ENCODE measurements at places on chromosomes 11 and 22.

DNA sequence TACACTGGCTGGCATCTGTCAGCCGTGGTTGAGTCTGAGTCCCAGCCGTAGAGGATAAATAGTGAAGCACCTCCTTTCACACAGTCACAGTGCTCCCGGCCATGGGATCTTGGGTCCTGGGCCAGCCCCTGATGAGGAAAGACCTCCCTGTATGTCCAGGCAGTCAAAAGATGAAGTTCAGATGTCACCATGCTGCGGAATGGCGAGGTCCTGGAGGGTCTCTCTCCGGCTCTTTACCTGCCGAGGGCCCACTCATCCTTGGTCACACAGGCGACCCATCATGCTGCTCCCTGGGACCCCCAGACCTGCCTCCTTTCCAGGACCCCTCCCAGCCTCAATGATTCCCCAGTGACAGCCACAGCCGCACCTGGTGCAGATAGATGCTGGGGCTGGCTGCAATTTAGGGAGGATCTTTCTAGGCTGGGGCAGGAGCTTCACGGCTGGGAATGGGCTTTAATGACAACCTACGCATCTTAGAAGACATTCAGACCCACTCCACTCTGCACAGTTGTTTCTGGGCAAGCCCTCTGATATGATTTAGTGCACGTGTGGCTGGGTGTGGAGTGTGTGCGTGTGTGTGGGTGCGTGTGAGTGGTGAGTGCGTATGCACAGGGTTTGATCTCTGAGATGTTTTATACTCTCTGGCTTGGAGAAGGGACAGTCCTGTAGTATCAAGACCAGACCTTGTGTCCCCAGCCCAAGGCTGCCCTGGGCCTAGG is 79.7 kb downstream of the FBLN1 start:
- DNase-seq = no peak

DNA sequence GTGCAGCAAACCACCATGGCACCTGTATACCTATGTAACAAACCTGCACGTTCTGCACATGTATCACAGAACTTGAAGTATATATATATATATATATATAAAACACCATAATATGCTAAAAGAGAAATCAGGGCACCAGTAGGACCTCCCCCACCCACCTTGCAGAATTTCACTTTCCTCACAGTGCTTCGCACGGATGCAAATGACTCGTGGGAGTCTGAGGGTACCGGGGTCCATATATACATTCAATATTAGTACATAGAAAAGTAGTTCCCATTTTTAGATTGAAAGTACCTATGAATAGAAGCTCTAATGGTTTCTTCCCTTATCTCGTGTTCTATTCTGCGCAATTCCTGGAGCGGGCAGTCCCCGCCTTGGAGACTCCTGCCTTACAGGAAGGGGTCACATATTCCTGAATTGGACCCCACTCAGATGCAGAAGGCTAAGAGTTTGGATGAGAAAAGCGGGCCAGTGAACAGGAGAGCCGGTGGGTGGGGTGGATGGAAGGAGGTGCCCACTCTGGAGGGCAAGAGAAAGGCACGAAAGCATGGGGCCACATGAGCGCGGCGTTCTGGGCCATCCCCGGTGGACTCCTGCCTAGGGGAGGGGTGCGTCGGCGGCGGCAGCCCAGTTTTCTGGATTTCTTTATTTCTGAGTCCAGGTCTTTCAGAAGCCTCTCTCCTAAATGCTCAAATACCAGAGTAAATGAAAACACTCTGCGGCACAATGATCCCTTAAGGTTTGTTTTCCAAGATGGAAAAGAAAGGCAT is 136.3 kb downstream of the ETS1 start:
- DNase-seq = no peak

DNA sequence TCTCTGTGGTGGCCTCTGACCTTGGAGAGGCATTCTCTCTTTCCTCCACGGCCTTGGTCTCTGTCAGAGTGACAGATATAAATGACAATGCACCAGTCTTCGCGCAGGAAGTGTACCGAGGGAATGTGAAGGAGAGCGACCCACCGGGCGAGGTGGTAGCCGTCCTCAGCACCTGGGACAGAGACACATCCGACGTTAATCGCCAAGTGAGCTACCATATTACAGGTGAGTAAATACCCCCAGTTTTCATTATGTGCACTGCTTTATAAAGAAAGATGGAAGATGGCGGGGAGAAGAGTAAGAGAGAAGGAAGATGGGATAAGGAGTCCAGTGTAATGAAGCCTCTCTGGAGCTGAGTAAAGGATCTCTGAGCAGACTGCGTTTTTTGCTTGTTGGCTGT is 167.8 kb upstream of the MTNR1B start:
- DNase-seq = no peak

DNA sequence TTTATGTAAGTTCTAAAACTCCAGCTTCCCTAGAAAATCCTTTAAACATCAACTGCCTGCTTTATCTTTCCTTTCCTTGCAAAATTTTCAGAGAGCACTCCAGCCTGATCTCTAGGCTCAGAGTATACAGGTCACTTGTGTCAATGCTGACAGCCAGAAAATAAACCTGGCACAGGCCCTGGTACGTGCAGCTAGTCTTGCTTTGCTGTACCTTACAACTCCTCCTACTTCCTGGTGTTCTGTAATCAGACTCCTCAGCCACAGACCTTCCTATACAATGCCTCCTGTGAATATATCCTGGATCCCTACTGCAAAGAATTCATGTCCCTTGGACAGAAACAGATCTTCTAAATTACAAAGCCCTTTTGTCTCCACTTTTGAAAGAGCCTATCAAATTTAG is 24.2 kb upstream of the TMEM123 start:
- no peak for DNase-seq

GRCh38 chr11:34490304-34490703 is 23.3 kb downstream of the ELF5 start:
- DNase-seq = no peak

DNA sequence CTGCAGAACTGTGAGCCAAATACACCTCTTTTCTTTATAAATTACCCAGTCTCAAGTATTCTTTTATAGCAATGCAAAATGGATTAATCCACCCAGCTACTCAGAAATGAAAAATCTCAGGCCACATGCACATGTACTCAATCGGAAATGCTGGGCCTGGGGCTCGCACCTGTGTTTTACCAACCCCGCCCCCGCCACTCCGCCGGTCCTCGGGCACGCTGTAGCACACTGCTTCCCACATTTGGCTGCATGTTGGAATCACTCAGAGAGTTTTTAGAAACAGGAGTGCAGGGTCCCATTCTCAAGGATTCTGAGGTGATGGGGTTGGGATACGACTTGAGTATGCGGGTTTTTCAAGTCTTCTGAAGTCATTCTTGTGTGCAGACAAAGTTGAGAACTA is 284.4 kb downstream of the NTM start:
- no peak for DNase-seq

GRCh38 chr22:20432244-20432686 is 5.4 kb downstream of the SCARF2 start:
- DNase-seq = no peak

GRCh38 chr11:12287374-12288211 is 89.8 kb upstream of the PARVA start:
- DNase-seq = peak; percentile 25

- DNase-seq = no peak
Measured at GRCh38 chr11:38680746-38681145, 2082.7 kb upstream of the RAG2 start.

- DNase-seq = no peak
Measured at GRCh38 chr11:12085371-12086251, 24.8 kb upstream of the MICAL2 start.

DNA sequence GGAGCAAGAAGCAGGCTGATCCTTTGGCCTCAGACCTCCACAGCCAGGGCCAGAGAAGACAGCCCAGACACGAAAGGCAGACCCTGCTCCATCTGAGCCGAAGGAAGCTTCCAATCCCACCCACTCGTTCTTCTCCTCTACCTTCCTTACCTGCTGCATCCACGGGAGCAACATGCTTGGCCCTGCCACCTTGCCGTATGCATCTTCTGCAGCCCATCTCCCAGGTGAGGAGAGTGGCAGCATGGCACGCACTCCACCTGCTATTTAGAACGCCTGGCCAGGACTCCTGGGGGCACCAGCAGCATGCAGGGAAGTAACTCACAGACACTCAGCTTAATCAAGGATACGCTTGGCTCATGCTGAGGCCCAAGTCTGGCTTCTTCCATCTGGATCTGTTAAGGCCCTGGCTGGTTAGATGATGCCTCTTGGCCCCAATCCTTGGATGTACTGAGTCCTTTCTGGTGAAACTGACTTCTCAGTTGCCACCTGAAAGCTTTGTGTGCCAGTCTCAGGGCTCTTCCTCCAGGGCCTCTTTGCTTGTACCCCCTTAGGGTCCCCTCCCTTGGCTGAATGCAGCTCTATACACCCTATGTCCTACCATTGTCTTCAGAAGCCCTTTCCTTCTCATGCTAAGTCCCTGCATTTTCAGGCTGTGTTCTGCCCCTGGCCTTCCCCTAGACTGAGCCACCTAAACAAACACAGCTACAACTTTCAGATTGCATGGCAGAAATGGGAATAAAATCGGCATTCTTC is 604.9 kb downstream of the BUD13 start:
- no peak for DNase-seq

- no peak for DNase-seq
Measured at GRCh38 chr11:2109541-2110019, 29.6 kb downstream of the IGF2 start.

DNA sequence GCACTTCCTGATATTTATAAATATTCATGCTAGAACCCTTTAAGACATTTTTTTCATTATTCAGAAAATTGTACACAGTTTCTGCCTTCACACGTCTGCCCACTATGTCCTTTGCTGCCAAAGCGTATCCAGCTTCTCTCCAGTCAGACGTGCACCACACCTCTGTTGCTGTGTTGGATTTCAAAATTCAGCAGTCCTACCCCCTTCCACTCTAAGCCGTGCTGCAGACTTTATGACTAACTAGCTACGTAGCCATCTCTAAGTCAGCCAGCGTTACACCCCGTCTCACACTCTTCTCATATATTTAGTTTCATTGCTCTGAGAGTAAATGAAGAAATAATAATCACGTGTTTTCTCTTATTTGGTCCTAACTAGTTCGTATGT is 28.2 kb upstream of the OPCML start:
- DNase-seq = no peak

DNA sequence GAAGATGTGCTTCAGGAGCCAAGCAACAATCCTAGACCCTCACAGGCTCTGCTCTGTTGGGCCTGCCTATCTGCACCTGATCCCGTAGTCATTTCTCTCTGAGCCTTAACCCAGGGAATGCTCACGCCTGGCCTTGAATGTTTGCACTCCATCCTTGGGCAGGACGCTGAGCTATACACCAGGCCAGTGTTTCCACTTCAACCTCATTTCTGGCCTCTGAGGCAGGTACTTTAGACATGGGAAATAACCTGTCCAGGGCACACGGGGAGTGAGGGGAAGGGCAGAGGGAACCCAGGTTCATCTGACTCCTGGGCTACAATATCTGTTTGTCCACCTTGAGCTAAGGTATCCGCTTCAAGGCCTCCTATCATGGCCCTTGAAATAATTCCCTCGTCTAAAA is 9.9 kb downstream of the RSPH14 start:
- no peak for DNase-seq

DNA sequence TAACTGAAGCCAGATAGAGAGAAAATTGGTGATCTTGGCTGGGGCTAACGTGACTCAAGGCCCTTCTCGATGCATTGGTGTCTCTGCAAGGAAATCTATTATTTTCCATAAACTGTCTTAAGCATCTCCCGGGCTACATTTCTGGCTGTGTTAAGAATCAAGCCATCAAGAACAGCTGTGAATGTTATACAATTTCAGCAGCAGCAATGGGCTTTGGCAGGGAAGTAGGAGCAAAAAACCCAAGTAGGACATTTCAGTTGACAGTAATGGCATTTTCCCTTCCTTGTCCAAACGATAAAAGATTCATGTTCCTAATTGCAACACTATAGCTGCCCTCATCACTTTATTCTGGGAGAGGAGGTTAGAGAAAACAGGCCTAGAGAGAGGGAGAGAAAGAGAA is 335.0 kb downstream of the CADM1 start:
- DNase-seq = no peak

GRCh38 chr11:86692317-86692716 is 19.9 kb upstream of the ME3 start:
- DNase-seq = no peak

Data from activated T-cell treated with anti-CD3 and anti-CD28 coated beads, Interleukin-2, amount 50 U/mL, for 48 hours (primary cell).